Right ventricle myocardium superior (tissue), 1 donor: ENCODE measurements at places on chromosomes 5 and 9. TPM values are rescaled to one million over a fixed set of nuclear protein-coding genes. Genes with fewer than 3 reads are reported as not detected.

DNA sequence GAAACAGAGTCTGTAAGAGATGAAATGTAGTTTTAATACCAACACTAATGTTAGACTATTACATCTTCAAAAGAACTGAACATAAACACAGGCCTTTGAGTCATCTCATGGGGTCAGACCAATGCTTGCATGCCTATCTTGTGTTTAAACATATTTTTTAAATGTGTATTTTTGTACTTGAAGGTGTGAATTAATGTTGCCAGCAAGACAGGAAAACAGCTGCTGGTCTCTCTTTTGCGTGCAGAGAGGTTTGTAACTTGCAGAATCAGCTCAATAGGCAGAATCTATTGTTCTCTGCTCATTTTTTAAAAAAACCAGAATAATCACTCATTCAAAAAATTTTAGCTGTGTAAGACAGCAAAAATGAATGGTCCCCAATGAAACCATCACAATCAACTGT, 180.2 kb downstream of the ALDH1A1 start:
- no peak for DNase-seq

DNA sequence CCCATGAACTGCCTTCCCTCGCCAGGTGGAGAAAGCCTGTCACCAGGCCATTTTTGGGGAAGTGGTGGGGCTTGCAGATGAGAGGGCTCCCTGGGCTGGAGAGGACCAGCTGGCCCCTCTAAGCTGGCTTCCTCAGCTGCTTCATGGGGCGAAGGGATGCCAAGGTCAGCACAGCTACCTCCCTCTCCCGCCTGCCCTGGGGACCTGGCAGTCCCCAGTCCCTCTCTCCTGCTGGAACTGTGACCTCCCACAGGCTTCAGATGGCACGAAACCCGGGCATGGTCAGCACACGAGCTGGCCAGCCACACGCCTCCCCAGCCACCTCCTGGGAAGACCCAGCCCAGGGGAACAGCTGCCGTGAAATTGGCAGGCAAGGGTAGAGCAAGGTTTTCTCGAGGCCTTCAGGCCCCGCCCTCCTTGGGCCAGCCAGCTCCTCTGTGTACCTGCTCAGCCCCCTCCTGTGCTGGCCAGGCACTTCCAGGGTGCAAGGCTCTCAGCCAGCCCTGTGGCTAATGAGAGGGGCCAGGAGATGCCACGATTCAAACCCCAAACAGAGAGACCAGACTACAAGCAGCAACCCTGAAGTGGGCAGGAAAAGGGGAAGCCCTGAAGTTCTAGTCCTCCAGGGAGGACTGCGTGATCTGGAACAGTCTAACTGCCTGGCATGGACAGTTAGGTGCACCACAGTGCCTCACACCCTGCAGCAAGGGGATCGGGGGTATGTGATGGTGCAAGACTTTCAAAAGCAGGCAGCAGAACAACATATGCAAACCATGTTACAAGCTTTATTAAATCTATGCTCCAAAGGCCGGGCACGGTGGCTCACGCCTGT, 12.9 kb downstream of the PLPP7 start:
- peak; percentile 71 for DNase-seq

DNA sequence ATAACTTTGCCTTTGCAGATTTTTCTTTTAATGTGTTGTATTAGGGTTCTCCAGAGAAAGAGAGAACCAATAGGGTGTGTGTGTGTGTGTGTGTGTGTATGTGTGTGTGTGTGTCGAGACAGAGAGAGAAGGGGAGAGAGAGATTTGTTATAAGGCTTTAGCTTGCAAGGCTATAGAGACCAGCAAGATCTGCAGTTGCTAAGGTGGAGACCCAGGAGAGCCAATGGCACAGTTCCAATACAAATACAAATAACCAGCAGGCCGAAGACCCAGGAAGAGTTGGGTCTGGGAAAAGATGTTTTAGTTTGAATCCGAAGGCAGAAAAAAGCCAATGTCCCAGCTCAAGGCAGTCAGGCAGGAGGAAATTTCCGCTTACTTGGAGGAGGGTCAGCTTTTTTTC, 23.0 kb downstream of the TMOD1 start:
- DNase-seq: no peak

DNA sequence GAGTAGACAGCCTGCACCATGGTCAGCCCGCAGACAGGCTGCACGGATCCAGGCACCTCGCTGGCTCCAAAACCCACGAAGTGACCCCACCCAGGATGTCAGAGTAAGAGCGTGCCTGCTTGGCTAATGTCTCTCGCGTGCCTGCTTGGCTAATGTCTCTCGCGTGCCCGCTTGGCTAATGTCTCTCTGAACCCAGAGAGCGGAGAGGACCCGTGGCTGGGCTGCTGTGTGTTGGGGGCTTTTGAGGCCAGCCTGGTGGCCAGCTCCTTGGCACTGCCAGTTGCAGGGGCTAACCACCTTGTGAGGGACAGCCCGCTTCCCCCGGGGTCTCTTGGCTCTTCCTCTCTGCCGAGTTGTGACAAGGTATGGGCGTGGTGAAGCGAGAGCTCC, 8.9 kb upstream of the RXRA start:
- peak; percentile 34 for DNase-seq

DNA sequence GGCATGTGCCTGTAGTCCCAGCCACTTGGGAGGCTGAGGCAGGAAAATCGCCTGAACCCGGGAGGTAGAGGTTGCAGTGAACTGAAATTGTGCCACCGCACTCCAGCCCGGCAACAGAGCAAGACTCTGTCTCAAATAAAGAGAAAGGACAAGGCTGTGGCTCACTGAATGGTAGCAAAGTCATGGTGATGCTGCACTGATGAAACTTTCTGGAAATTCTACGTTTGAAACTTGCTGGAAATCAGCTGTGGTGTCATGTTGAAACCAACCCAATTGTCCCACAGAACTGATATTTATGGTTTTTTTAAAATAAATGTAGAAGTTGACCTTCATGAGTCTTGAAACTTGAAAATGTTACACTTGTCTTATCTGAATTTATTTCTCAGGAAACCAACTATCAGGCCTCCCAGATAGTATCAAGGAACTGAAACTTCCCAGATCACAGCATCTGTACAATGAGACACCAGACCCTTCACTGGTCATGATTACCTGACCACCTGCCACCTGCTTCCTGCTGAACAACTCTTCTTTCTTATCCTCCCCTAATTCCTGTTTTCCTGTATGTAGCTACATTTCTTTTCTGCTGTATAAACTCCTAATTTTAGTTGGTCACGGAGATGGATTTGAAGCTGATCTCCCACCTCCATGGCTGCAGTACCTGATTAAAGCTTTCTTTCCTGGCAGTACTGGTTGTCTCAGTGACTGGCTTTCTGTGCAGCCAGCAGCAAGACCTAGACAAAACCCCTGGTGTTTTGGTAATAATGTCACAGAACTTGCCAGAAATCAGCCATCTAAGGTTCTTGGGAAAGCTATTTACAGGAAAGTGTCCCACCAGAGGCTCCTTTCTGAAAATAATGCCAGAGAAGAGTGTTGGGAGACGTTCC, 5.6 kb upstream of the TBC1D13 start:
- DNase-seq: no peak

DNA sequence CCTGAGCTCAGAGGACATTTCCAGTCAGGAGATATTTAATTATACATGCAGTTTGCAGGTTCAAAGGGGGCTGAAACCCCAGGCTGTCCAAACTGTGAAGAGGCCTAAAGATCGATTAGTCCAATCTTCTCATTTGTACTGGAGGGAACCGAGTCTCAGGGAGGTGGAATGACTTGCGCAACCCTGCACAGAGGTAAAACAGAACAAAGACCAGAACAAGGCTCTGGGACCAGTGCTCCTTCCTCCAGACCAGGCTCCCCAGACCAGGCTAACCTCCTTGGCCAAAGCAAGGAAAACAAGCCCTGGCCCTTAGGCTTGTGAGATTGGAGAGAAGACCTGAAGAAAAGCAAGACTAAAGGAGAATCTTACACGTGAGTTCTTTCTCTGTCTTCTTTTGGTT, 120.8 kb downstream of the ENC1 start:
- no peak for DNase-seq

DNA sequence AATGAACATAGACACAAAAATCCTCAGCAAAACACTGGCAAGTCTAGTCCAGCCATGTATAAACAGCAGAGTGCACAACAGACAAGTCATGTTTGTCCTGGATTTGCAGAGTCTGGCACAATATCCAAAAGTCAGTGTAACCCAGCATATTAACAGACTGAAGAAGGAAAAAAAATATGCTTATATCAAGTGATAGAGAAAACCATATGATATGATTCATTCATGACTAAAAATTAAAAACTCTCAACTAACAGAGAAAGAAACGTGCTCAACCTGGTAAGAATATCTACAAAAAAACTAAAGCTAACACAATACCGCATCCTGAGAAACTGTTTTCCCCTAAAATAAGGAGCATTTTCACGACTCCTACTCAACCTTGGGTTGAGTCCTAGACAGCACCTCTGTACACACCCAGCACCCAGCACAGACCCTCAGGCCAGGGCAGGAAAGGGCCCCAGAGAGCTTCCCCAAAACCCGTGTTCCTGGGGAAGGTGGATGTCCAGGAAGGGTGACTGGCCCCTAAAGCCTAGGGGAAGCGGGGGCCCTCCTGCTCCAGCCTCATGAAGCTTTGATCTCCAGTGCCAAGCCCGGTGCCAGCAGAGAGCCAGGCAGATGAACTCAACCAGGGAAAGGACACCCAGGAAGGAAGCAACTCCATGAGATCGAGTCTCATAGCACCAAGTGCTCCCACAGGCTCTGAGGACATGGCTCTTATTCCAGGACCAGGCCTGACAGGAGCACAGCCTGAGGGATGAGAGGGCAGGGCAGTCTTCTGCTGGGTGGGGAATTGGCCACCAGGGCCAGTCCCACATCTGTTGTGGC, 38.9 kb downstream of the ADAMTS2 start:
- DNase-seq: no peak

- DNase-seq: no peak
These were observed 714.9 kb upstream of the MEF2C start for GRCh38 chr5:89597878-89598277.

DNA sequence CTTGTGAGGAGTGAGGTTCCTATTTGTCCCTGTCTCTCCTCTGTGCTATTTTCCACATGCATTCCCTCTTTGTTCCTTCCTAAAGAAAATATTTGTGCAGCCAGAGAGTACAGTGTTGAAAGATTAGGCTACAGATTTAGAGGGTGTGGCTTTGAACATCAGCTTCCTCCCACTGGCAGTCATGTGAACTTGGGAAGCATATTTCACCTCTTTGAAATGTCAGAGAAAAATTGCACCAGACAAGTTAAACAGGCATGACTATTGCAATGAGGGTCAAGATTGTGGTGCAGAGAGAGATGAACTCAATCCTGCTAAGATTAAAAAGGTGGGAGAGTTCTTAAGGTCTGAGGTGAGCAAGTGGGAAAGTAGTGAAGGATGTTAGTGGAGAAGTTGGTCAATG, 641.0 kb downstream of the DNAH5 start:
- DNase-seq: no peak

GRCh38 chr9:130751631-130752355, 58.2 kb downstream of the EXOSC2 start:
- no peak for DNase-seq

DNA sequence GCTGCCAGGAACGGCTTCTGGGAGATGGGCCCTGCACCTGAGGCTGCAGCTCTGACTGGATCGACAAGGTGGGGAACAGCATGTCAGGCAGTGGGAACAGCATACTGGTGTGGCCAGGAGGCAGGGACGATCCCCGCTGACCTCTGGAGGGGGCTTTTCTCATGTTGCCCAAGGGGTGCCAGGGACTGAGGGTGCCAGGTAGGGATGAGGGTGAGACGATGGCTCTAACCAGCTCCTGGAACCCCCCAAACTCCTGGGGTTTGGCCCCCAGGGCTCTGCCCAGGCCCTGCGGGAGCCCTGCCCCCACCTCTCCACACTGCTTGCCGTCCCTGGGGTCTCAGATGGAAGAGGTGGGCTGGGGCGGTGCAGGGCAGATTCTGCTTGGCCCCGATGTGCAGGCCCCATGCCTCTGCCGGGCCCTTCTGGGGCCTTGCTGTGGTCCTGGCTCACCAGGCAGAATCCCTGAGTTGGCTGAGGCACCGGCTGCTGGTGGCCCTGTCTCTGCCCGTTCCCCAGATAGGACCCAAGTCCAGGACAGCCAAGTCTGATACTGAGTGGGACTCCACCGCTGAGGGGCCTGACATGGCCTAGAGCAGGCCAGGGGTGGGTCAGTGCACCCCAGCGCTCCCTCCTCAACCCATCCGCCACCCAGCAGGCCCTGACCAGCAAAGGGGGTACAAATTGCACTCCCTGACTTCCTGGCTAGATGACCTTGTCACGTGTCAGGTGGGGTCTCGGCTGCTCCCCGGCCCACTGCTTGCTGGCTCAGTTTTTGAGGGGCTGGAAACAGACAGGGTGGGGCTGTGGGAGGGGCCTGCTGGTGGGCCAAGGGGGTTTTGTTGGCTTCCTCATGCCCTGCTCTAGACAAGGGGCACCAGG, 28.4 kb upstream of the RNF130 start:
- no peak for DNase-seq

DNA sequence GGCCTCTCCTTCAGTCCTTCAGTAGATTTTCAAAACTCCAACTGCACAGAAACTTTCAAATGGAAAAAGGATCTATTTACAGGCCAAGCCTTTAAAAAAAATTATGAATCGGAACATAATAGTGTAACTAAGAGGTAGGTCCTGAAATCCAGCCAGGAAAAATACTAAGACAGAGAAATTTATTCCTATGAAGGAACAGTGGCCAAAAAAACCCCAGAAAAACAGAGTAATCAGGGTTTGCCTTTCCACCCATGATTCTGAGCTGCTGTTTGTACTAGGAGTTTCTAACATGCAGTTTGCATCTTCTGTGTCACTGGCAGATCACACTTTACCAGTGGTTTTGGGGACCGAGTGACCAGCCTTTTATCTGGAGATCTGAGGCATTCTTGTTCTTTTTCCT, 93.1 kb upstream of the TMED7 start:
- DNase-seq: no peak

DNA sequence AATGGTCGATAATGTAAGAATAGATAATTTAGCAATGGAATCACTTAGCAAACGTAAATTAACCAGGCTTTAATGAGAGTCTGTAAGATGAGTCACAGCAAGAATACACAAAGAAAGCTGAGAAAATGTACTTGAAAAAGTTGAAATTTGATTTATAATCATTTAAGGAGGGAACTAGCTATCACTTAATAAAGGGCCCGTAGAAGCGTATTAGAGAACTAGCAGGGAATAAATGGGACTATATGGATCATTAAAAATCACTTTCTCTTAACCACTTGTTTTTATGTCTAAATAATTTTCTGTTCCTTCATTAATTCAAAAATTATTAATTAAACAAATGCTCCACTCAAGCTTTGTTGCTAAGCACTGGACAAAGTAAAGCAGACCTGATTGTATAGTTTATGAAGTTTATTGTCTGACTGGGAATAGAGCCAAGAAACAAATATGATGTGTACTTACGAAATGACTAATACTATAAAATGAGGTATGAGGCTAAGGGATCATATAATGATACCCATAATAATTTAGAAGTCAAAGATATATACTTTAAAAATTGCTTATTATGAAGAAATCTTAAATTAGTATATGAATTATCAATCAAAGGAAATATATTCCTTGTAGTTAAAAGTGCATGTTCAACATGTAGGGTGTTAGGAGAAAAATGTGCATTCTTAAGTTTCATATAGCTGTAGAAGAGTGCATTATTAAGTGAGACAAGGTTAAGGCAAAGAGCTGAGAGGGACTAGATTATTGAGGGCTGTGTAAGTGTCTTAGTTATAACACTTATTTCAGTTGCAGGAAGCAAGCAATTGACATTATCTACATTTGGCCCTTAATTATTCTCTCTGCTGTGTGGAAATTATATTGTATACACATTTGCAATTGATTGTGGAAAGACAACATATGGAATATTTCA, 196.8 kb downstream of the PRDM9 start:
- DNase-seq: no peak

FAM153A gene
- total RNA-seq: 0.56 TPM

PCDHA9 gene
- total RNA-seq: not detected

NSD1 gene
- 33.6 TPM for total RNA-seq

SHOC1 gene
- not detected for total RNA-seq

PPP2R2B gene
- 0.19 TPM for total RNA-seq

ANKRD34B gene
- total RNA-seq: not detected

SLIT3 gene
- total RNA-seq: 12.5 TPM

ANKRD20A1 gene
- total RNA-seq: 1.6 TPM

GRIN3A gene
- 0.81 TPM for total RNA-seq
